Panc1 (cell line): ENCODE measurements at places on chromosomes 7 and 10. TPM values are rescaled to one million over a fixed set of nuclear protein-coding genes. Genes with fewer than 3 reads are reported as not detected.

Gene CHCHD3
- total RNA-seq: 109 TPM

Gene HOXA6
- total RNA-seq: 3.3 TPM

Gene DHTKD1
- total RNA-seq: 15.8 TPM

Gene CRPPA
- 2.4 TPM for total RNA-seq
